Skin of body (tissue), 3 donors: ENCODE measurements at places on chromosomes 5 and 9. TPM values are rescaled to one million over a fixed set of nuclear protein-coding genes. Genes with fewer than 3 reads are reported as not detected.

- DNase-seq, result peak; percentile 5
Measured at GRCh38 chr9:2722715-2723114, 5.4 kb downstream of the KCNV2 start.

GRCh38 chr9:37302277-37302676 is 120.2 kb upstream of the GRHPR start:
- DNase-seq, result no peak

DNA sequence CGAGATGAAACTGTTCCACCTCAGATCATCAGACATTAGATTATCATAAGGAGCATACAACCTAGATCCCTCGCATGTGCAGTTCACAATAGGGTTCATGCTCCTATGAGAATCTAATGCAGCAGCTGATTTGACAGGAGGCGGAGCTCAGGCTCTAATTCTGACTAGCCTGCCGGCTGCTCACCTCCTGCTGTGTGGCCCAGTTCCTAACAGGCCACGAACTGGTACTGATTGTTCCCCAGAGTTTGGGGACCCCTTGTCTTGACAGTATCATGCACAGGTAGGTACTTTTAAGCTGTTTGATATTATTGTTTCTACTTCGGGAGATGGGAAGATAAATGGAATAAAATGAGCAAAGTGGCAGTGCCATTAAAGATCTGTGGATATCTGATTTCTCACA is 66.9 kb downstream of the ZCCHC7 start:
- no peak for DNase-seq

DNA sequence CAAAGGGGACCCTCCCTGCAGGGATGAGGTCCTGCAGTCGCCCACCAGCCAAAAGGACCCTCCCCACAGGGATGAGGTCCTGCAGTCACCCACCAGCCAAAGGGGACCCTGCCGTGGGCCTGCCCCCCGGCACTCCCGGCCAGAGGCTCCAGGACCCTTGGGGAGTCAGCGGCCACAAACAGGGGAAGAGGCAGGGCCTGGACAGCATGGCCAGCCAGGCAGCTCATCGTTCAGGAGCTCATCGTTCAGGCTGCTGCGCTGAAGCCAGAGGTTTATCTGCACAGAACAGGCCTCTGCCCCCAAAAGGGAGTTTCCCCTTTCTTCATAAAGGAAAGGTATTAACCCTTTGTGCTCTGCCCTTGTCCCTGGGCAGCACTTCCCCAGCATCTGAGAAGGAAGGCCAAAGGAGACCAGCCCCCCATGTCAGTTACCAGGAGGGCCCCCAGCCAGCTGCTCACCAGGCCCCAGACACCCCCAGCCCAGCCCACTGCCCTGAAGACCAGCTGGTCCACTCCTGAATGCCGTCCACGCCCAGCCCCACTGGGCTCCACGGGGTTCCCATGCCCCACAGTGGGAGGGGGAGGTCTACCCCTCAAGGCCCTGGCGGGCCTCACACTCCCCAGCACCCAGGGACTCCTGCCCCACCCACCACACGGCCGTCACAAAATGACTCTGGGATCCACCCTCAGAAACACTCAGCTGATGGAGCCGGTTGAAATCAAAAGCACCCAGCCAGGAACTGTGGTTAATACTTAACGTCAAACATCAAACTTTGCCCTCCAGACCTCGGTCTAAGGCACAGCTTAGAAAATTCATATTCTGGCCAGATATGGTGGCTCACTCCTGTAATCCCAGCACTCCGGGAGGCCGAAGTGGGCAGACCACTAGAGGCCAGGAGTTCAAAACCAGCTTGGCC is 6.3 kb downstream of the SLC12A7 start:
- DNase-seq, result no peak

GRCh38 chr5:66661149-66661548 is 65.0 kb downstream of the MAST4 start:
- no peak for DNase-seq

DNA sequence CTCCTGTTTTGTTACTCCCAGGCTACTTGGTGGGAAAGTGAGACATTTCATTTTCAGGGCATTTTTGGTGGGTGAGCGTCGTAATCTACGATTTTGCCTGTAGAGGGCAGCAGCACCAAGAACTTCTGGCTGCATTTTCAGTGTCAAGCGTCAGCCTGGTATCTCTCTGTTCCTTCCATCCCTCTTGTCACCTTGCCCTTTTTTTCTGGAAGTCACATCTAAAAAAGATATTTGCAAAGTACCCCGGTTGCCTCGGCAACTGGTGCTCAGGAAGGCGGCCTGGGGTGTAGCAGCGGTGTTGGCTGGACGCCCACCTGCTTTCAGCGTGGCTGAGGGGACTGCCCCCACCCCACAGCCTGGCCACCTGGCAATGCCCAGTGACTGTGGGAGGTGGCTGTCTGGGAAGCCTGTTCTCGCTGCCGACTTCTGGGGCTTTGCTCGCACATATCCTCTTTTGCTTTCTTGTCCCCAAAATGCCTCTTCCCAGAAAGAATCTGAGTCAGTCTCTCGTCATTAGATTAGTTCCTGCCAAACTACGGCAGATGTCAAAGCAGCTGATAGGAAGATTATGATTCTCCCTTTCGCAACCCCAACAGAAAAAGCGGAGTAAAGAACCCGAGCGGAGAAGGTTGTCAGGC is 84.5 kb downstream of the ACER2 start:
- DNase-seq, result peak; percentile 60

GRCh38 chr5:140165101-140165922 is 9.7 kb upstream of the CYSTM1 start:
- DNase-seq, result no peak

GRCh38 chr9:14529629-14530028 is 163.6 kb downstream of the ZDHHC21 start:
- no peak for DNase-seq

DNA sequence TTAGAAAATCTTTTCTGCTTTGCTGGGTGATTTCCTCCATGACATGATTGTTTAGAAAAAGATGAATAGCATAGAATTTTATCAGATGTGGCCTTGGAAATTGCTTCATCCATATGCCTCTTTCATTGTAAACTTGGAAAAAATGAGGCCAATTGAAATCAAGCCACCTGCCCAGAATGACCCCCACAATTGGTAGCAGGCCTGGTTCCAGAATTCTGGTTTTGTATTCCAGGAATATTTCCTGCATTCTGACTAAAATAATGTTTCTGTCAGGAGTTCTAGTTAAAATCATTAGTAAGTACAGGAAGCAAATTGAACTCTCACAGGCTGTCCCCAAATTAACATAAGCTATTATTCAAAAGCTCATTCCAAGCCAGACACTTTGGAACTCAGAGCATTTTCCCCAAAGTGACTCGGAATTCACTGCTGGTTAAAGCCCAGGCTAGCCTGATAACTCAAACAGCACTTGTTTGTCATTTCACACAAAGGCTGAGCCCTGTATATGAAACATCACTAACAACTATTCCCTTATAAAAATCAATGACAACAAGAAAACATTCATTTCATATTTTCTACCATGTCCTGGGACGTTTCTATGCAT is 75.1 kb upstream of the ADCY2 start:
- DNase-seq, result no peak

DNA sequence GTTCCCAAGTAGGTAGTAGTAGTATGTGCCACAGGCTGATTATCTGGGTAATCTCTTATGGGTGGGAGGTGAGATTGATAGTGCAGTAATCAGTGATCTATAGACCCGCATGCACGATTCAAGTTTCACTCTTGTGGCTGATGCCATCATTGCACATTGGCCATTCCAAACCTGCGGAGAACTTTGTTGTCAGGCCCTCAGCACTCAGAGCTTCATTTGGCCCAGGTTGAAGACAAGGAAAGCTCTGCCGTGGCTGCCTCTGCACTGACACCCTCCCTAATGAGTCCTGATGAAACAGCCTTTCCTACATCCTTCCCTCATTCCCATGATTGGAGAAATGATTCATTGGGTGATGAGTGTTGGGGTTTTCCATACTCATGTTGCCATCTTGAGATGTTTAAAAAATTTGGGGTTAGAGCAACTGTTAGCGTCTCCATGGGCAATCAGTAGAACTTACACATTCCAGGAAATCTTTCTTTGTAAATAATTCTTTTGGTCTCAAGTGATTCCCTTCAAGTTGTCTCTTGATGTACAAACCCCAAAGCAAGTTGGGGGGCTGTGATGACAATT is 22.9 kb downstream of the PROP1 start:
- no peak for DNase-seq

- DNase-seq, result no peak
Measured at GRCh38 chr9:99107421-99107820, 2.5 kb downstream of the TGFBR1 start.

GRCh38 chr9:76717176-76717575 is 47.1 kb upstream of the PCA3 start:
- DNase-seq, result no peak

DNA sequence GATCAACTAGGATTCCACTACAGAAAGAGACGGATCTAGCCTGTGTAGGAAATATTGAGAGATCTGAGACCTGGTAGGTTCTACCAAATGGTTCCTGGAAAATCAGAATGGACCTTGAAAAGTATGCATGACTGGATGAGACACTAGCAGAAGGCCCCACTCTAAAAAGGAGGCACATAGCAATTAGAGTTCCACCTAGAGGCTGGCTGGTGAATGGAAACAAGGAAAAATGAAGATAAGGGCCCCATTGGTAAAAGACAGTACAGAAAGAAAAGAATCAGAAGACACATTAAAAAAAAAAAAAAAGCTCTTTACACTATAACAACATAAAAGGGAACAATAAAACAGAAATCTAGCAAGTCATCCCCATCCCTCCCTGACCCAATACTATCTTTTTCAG is 518.5 kb downstream of the NR2F1-AS1 start:
- DNase-seq, result no peak

- peak; percentile 24 for DNase-seq
Measured at GRCh38 chr5:125375143-125375542, 628.7 kb upstream of the ZNF608 start.

Gene CDH6
- 6.9 TPM for total RNA-seq

Gene DPM2
- 11.2 TPM for total RNA-seq
